Heart right ventricle (tissue), 16 donors: ENCODE measurements at places on chromosomes 3 and 15.

DNA sequence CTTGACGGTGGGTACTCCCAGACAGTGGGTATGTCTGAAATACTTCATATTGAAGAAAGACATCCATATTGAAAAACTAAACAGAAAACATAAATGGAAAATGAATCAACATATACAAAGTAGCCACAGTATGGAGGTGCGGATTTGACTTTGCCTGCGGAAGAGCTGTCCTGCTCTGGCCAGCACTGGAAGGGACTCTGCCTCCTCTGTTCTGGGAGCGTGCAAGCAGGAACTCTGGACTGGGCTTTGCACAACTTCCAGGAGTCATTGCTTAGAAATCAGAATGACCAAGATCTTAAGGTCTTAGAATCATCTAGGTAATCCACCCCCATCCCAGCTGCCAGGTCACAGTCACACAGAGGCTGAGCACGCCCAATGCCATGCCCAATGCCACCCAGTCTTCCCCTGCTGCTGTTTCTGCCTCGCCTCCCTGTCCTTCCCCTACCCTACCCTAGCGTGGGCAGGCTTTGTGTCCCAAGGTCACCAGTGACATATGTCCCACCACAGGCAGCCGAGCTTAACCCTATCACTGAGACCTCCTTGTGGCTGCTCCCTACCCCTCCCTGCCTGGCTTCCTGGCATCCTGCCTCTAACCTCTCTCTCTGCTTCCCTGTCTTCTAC is 36.3 kb downstream of the CDC25A start:
- DNase-seq, result peak; percentile 18

DNA sequence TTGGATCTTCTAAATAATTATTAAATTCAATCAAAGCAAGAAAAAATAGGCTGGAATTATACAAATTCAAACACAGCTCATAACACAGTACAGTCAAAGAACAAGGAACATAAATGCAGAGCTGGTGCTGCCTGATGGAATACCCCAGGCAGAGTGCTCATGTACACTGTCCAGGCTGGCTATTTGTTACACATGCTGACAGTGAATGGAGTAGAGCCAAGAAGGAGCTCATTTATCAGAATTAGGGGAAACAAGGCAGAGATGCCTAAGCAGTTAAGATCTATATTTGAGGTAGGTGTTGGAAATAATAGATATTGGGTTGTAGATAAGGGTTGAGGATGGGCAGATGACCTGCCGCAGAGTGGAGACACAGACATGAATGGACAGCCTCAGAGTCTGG is 788.2 kb upstream of the ARPP21 start:
- DNase-seq, result no peak

DNA sequence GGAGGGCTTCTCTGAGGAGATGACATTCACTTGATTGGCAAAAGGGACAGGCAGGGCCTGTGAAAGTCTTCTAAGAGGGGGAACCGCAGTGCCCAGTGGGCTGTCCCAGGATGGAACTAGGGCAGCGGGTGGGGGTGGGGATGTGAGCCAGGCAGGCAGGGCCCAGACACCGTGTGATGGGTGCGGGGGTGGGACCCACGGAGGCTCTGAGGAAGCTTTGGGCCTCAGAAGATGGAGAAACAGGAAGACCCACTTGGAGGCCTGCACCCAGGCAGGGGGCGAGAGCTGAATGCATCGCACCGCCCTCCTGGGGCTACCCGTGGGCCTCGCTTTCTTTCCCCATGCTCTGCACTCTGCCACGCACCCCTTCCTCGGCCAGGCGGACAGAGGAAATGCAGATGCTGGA is 32.9 kb upstream of the ACAD9 start:
- DNase-seq, result no peak

DNA sequence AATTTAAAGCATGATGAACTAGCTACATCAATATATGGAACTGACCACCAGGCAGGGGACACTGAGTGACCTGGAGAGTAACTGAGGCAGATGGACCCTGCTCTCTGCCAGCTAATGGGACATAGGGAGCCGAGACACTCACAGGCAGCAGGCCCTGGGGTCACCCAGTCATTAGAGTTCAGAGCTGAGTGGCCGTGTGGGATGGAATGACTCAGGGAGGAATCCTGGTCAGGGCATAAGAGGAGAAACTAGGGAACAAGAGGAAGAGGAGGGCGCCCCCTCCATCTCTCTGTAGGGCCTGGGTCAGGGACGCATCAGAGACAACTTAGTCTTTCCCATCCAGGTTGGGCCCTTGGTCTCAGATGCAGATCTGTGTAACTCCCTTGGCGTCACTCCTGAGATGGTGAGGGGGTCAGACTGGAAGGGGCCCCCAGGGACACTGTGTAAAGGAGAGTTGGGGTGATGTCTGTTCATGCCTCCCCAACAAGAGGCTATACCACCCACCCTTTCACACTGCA is 39.8 kb downstream of the CCDC12 start:
- no peak for DNase-seq

GRCh38 chr3:119550192-119550910 is 9.1 kb downstream of the CD80 start:
- no peak for DNase-seq

DNA sequence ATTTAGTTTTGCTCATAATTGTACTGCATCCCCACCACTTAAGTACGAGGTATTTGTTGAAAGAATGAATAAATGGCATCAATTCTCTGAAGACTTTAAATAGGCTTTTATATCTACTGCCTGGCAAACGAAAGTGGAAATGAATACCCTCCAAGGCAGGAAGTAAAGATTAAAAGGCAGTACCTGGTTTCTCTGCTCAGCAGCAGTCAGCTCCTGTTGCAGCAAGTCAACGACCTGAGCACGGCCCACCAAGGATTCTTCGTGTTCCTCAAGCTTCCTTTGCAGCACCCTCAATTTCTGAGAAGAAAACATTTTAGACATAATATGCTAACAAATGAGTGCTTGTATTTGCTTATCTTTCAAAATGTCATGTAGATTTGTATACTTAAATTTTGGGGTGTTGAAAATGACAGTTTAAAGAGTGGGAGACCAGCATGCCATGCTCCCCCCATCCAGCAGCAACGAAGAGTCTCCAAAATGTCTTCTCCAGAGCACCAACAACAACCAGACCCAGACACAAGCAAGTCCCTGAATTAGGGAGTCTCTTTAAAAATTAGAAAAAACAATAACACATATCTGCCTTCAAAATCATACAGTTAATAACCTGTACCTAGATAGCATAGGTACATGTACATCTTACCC is 31.2 kb downstream of the GOLGB1 start:
- DNase-seq, result no peak

DNA sequence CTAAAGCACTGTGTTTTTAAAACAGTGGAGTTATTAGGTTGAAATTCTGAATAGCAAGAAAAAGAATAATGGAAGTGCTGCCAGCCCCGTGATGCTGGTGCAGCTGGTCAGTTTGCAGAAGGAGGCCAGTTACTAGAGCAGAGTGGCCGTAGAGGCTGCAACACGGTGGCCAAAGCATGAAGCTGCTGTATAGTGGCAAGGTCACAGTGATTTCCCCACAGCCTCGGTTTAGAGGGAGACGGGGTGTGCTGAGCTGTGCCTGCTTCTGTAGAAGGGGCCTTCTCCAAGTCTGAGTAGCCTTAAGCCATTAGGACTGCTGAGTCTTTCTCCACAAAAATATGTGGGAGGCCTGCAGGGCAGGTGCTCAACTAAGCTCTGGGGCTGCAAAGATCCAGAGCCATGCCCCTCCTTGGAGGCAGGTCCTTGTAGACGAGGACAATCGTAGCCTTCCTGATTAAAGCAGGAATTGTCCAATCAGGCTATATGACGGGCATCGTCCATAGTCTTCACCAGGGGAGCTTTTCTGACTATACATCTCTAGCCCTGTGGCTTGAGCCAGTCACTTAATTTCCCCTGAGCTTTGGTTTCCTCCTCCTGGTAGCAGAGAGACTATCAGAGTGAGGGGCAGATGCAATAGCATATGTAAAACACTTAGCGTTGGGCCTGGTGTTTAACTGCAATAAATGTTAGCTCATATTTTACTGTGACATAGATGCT is 151.6 kb downstream of the PGPEP1L start:
- no peak for DNase-seq

DNA sequence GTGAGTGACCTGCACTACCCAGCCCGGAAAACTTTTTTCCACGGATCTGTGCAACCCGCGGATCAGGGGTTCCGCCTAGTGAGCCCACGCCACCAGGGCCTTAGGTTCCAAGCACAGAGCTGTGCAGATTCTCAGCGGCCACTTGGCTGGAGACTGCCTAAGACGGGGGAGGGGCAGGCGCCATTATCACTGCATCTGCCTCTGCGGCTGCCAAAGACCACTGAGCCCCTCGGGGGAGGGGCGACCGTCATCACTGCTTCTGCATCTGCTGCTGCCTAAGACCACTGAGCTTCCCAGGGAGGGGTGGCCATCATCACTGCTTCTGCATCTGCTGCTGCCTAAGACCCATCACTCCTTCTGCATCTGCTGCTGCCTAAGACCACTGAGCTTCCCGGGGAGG is 460.2 kb downstream of the OCA2 start:
- DNase-seq, result no peak

DNA sequence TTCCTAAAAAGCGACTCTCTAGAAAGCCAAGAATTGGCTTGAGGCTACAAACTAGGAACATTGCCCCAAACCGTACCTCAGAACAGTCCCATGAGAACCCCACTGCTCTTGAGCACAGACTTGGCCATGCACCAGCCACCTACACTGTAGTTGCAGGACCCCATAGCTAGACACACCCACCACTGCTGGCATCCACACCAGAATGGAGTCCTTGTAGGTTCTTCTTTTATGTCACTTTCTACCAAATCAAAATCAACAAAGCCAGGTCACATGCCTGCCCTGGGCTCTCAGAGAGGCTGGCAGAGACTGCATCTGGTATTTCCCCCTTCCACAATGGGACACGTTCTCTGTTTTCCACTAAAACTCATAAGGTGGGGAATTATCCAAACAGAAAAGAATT is 290.5 kb downstream of the SHOX2 start:
- no peak for DNase-seq

DNA sequence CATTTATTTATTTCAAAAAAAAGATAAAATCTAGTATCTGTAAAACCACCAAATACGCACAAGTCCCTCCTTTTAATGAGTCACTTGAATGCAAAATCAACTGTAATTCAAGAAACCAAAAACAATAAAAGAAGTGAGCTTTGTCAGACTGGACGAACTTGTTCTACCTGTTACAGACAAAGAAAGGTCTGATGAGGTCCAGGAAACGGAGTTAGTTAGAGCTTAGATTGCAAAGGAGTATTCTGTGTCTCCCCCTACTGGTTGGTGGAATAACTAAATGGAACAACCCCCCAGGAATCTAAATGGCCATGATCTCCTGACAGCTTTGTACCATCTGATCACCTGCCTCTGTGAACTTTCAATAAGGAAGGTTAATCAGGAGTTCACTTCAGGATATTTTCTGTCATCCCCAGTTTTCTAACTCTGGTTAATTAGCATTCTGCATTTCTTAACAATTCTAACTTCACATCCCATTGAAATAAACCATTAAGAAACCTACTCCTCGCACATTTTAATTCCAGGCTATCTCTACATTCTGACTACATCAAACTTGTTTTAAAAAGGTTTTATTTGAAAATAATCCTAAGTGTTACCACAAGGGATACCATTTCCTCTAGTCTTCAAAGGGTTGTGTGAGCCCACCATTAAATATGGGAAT is 333.0 kb upstream of the SATB1 start:
- DNase-seq, result peak; percentile 16

DNA sequence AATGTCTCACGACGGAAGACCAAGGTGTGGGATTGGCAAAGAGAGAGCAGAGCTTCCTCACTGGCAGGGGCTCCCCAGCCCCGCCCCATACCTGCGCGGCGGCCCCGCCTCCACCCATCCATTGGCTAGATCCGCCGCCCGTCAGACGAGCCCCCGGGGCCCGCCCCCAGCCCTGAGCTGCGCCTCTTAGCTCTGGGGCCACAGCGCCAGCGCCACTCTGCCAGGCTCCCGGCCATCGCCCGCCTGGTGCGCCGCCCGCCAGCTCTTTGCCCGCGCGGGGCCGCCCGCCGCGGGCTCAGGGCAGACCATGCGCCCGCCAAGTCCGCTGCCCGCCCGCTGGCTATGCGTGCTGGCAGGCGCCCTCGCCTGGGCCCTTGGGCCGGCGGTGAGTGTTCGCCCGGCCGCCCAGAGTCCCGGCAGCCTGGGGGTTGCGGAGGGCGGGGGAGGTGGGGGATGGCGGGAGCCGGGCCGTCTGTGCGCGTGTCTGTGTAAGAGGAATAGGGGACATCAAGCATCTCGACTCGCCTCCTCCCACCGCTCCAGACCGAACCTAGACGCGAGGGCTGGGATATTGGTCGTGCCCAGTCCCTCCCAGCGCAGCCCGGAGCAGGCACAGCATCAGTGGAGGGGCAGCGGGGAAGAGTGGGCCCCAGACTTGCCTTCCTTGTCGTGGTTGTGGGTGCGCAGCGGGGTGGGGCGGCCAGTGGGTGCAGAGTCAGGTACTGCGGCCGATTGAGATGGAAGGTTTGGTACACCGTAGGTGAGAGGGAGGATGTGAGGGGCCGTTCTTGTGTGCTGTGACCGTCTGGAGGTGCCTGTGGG is at the start of gene VIPR1:
VIPR1 (plus strand) TSS at position 215 of the 822 bp plus-strand sequence; CDS start at position 308, 93 bp downstream.
- DNase-seq, result peak; percentile 77

GRCh38 chr3:2897821-2898220 is 212.4 kb downstream of the IL5RA start:
- no peak for DNase-seq

- DNase-seq, result no peak
These were observed 53.1 kb downstream of the DNASE1L3 start for GRCh38 chr3:58157700-58158099.

GRCh38 chr15:61243983-61244593 is 15.0 kb upstream of the RORA start:
- no peak for DNase-seq

GRCh38 chr3:31247850-31248562 is 284.7 kb upstream of the STT3B start:
- DNase-seq, result no peak

- DNase-seq, result no peak
These were observed 28.5 kb downstream of the SLC6A6 start for GRCh38 chr3:14430706-14431451.

GRCh38 chr15:63727542-63727941 is 106.2 kb downstream of the HERC1 start:
- DNase-seq, result no peak

DNA sequence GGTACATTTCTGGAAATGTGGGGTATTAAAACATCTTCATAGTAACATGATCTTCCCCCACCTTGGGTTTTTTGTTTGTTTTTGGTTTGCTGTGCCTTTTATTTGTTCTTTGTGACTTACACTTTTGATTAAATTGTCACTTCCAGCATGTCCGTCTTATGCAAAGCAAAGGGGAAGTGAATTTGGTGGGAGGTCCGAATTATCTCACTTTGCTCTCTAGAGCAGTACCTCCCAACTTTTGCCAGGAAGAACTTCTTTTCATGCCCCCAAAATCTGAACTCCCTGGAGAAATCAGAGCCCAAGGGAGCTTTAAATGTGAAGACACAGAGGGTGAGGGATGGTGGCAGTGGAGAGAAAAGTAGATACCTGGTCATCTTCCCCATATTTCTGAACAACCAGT is 173.1 kb downstream of the IL5RA start:
- DNase-seq, result no peak

GRCh38 chr3:159340877-159341500 is 539.1 kb downstream of the MFSD1 start:
- DNase-seq, result no peak

- no peak for DNase-seq
These were observed 37.9 kb upstream of the ARL8B start for GRCh38 chr3:5084224-5084623.

GRCh38 chr3:33278163-33278562 is 921 bp downstream of the FBXL2 start:
- no peak for DNase-seq
